ENCODE measurements at places on chromosomes 2 and 18.

- DNase-seq = no peak
These were observed 20.8 kb downstream of the TLK1 start for GRCh38 chr2:171139860-171140259.

GRCh38 chr18:48961547-48961946 lies 10.8 kb upstream of the SMAD7 start:
- no peak for DNase-seq

- no peak for DNase-seq
These were observed 390.3 kb downstream of the ARHGAP15 start for GRCh38 chr2:143519521-143519920.

DNA sequence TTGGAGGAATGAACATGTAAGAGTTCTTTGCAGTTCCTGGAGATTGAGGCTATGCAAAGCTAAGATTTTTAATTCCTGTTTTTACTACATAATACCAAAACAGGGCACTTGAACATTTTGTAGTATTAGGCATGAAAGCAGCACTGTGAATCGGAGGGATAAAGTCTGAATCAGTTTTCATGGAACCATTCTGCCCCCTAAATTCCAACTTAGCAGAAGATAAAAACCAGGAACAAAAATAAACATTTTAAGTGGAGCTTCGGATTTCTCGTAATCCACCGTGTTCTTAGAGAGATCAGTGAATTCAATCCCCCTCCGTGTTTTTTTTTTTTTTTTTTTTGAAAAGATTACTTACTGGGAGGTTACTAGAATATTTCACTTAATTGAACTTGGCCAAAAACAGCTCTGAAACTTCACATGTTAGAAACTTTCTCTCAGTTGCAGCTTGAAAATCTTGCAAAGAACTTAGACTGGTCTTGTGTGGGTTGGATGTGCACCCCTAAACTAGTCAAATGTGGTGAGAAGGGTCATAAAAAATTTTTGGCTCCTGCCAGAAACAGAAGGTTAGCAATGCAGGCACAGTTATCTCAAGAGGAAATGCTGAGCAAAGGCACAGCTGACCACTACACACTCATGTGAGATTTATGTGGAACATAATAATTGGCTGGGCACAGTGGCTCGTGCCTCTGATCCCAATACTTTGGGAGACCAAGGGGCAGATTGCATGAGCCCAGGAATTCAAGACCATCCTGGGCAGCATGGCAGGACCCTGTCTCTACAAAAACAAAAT lies 145.4 kb upstream of the RNF152 start:
- DNase-seq = no peak

DNA sequence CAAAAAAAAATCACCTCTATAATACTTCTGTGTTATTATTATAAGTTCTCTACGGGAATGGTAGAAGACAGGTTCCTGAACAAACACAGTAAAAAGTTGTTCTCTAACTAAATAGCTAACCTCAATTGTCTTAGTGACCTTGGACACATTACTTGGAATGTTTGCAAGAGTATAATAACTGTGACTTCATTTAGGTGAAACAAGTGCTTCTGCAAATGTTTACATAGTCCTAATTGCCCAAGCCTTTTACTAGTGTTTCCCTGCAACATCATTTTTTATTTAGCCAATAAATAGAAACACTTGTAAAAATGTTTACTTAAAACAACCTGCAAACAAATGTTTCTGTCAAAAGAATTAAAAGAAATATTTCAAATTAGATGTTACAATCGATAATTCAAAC lies 9.9 kb downstream of the PLEKHM3 start:
- DNase-seq = no peak

GRCh38 chr2:63555931-63556330 lies 32.3 kb downstream of the WDPCP start:
- DNase-seq = no peak

- no peak for DNase-seq
These were observed 517.2 kb downstream of the NR4A2 start for GRCh38 chr2:155815275-155815674.

DNA sequence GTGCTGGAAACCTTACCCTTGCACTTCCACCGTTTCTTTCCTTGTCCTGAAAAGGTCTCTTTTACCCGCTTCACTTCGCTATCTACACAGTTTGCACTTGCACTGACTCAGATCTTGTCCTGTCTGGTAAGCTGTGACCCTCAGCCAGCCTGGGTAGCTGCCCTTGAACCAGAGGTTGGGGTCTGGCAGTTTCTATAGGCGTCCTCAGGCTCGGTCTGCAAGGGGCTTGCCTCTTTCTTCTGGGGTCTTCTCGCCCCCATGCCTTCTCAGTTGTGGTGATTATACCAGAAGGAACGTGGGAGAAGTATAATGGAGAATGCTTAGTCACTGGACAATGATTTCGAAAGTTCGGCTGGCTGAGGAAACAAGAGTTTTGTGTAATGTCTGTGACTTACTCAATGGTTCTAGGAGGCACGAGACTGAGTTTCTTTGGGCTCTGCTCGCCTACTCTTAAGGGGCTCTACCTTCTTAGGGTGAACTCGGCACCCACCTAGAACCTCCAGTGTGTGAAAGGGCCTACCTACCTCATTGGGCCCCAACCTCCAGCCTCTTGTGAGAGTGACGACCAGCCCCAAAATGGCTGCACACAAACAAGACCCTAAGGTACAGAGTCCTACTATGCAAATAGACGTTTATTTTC lies 6.9 kb upstream of the STAT1 start:
- peak; percentile 83 for DNase-seq

All from activated CD8-positive, alpha-beta memory T cell treated with anti-CD3 and anti-CD28 coated beads, Interleukin-2, amount 50 U/mL, for 48 hours (primary cell).